ENCODE measurements at places on chromosomes 16 and 17. TPM values are rescaled to one million over a fixed set of nuclear protein-coding genes. Genes with fewer than 3 reads are reported as not detected.

KRTAP29-1 gene
- total RNA-seq, result not detected

SPAG9 gene
- 115 TPM for total RNA-seq

DNA sequence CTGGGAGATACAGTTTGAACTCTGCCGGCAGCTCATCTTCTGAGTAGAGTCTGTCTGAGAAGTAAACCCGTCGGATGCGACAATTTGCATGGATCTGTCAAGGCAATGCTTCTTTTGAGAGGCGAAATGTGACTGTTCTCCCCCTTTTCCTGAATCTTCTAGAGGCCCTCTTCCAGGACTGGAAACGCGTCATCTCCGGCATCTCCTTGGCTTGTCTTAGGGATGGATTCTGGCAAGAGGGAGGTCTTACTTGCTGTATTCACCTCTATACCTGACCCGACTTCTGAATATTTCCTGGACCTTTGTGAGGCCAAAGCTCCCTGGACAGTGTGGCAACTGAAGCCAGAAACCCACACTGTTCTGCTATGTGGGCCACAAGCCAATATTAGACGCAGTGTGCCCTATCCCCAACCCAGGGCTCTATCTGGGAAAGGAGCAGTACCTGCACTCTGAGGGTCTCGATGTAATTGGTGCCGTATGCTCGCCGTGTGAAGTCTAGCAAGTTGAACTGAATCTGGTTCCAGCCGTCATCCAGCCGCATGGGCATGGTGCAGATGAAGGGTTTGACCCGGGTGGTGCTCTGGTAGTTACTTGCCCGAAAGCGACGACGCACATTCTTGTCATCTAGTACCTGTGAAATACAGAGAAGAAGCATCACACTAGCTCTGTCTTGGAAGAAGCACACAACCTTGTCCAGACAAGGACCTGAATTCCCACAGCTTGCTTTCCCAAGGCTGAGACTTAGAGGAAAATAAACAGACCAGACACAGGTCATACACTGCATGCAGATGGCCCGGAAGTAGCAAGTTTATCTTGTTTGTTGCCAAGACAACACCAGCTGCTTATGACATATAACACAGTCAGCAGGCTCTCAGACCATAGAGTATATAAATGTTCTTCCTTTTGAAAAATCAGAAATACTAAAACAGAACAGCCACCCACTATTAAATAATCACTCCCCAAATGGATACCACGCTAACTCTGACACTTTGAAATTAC lies 14.1 kb downstream of the CFAP20 start:
- peak; percentile 38 for DNase-seq

DNA sequence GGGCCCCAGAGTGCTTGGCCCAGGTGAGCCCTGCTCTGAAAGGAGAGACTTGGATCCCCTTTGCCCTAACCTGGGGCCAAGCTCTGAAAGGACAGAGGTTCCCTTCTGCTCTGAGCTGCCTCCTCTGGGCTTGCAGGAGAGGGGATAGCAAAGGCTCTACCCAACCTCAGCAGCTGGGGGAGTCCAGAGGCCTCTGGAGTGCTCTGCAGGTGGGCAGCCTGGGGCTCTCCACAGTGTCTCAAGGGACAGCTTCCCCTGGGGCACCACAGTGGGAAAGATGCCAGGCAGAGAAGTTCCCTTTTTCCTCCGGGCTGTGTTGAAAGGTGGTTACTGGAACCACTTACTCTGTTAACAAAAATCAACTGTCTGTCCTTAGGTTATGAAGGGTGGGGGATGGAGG lies 48.2 kb upstream of the MGAT5B start:
- no peak for DNase-seq

- DNase-seq, result no peak
Measured at GRCh38 chr17:77504652-77505155, 363.9 kb downstream of the SEC14L1 start.

DNA sequence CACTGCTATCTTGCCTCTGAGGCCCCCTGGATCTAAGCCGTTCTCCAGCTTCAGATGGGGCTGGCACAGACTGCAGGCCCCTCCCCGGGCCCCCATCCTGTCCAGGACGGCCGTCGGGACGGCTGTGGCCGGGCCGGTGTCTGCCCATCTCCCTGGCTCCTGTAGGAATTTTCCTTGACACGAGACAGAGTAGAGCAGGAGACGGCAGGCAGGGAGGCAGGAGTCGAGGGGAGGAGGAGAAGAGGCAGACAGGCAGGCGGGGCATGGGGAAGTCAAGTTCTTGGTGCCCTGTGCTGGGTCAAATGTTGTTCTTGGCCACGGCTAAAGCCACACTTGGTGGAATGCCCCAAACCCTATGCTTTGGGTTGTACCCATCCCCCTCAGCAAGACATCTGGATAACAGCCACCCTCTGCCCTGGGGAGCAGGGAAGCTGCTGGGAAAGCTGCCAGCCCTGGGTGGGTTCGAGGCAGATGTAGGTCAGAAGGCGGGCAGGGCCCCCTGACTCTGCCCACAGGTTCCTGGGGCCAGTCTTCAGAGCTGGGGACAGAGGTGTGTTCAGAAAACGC lies 4.0 kb downstream of the C1QTNF1 start:
- no peak for DNase-seq

Data from activated naive CD4-positive, alpha-beta T cell treated with anti-CD3 and anti-CD28 coated beads, Interleukin-2, amount 50 U/mL, for 72 hours (primary cell).